Smooth muscle cell of the brain vasculature (primary cell): ENCODE measurements at places on chromosomes 2 and 18.

DNA sequence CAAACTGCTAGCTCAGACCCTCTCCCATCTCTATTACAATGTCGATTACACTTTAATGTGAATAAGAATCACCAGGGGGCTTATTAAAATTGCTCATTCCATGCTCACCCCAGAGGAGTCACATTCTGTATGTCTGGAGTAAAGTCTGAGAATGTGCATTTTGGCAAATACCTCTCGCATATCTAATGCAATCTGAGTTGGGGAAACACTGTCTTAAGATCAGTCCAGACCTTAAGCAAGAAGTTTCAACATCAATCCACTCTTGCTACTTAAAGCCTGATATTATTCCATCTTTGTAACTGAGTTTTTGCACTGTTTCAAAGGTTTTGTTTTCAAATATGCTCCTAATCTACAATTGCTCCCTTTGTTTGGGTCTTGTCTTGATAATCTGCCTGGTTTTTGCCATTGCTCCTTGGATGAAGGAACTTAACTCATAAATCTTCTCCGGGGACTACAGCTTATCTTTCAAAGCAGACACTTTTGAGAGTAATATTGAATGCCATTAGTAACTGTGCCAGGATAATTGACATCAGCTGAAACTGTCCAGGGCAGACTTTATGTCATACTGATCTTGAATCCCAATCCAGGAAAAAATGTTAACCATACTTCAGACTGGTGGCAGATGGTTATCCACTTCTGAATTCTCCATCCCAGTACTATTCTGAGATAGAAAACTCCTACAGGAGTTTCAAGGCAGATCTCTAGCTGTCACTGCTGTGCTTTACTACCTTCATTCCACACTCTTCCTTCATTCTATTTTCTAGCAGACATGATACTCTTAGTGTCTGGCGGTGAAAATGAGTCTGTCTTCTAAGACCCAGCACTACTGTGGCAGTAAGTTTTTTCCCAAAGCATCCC is 200.9 kb downstream of the ERBB4 start:
- DNase-seq = no peak

DNA sequence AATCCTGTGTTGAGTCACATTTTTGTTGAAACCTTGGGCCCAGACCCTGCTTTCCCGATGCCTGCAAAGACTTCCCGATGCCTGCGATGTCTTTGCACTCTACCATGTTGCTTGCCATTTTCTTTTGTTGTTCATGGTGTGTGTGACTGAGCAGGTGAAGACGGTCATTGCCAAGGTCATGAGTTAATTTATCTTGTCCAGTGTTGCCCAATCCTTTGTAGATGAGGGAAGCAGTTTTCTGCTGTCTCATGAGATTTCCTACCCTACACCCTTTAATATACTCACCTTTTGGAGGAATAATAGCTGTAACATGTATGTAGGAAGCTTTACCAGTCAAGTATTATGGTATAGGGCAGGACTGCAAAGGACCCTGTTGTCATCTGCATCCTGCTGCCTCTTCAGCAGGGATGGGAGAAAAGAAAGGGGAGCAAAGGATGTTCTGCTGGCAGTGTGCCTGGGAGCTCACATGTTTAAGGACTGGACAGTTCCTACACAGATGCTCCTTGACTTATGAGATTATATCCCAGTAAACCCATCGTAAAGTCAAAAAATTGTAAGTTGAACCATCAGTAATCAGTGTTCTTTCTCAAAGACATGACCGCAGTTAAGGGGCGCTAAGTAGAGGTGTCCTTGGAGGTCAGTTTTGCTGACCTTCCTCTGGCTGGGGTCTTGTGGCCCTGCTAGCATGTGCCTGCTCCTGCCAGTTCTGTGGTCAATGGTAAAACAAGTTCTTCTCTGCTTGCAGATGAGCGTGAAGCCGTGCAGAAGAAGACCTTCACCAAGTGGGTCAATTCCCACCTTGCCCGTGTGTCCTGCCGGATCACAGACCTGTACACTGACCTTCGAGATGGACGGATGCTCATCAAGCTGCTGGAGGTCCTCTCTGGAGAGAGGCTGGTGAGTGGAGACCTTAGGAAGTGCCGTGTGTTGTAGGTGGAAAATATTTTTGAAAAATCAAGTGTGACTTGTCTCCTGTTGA is 124.8 kb upstream of the EML6 start:
- no peak for DNase-seq

DNA sequence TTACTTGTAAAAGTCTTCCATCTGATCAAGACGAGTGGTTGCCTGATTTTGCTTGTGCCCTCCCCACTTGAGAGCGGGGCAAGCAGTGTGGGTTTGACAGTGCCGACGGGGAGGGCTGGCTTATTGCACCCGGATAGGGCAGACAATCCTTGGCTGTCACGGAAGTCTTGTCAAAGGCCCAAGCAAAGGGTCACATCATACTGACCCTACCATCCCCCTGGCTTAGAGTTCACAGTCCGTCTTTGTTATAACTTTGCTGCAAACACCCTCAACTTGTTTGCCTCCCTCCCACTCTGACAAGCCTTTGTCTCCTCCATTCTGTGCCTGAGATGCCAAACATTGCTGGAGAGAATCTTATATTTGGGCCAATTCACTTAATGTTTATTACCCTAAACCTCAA is 165.9 kb upstream of the MSH6 start:
- DNase-seq = no peak

DNA sequence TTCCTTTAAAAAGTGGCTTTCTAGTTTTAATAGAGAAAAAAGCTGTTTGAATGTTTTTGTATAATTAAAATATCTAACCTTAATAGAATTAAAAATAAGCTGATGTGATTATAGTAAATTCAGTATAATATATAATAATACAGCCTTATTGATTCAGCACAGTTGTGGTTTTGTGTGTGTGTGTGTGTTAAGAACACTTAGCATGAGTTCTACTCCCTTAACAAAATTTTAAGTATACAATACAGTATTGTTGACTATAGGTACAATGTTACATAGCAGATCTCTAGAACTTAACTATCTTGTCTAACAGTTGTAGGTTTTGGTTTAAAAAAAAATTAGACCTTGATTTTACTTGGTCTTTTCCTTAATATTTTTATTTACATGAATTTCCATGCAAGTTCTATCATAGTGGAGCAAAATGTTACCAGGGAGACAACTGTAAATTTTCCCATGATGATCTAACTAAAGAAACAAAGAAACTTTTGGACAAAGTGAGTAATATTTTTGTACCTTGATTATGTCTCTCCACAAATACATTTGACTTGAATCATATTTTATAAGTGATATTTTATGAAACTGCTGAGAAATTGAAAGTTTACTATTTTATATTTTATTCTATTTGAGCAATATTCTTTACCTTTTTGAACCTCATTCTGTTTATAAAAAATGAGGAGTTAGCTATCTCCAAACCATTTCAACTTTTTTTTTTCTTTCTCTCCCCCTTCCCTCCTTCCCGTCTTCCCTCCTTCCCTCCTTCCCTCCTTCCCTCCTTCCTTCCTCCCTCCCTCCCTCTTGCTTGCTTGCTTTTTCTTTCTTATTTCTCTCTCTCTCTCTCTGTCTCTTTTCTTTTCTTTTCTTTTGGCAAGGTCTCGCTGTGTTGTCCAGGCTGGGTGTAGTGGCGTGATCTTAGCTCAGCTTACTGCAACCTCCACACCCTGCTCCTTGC is 46.3 kb downstream of the ZC3H6 start:
- DNase-seq = peak; percentile 12
